ENCODE measurements at places on chromosomes 5 and 9.

DNA sequence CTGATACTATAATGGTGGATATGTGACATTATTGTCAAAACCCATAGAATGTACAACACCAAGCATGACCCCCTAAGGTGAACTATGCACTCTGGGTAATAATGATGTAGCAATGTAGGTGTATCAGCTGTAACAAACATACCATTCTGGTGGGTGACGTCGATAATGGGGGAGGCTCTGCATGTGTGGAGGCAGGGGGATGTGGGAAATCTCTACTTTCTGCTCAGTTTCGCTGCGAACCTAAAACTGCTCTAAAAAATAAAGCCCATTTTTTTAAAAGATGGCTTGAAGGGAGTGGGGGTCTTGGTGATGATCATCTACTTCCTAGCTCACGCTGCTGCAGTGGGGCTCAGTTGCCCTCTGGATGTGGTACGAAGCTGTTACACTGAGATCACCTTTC lies 51.1 kb downstream of the RASGEF1C start:
- DNase-seq, result no peak

DNA sequence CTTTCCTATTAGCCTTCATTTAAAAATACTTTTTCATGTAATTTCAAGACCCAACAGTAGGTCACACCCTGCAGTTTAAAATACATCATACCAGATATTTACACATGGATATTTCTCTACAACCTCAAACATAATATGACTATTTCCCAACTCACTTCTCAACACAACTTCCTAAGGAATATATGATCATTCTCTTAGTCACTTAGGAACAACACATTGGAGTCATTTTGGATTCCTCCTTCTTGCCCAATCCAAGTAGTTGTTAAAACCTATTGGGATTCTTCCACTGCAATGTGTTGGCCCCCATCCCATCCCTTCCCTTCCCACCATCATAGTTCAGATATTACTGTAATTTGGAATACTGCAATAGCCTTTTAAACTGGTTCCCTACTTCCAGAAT lies 145.5 kb downstream of the DCP2 start:
- DNase-seq, result no peak

GRCh38 chr5:139979943-139980342 lies 63.2 kb downstream of the NRG2 start:
- DNase-seq, result no peak

- DNase-seq, result no peak
Measured at GRCh38 chr9:18906656-18907395, 126.2 kb downstream of the SAXO1 start.

Measured in T-helper 22 cell (primary cell).